ENCODE measurements at places on chromosomes 16 and 17.

GRCh38 chr17:5418858-5419355, 555 bp downstream of the NUP88 start:
- peak; percentile 13 for DNase-seq

GRCh38 chr17:28313841-28314240, 5.2 kb upstream of the TMEM97 start:
- DNase-seq = no peak

- no peak for DNase-seq
Measured at GRCh38 chr16:81519301-81520150, 74.9 kb downstream of the CMIP start.

DNA sequence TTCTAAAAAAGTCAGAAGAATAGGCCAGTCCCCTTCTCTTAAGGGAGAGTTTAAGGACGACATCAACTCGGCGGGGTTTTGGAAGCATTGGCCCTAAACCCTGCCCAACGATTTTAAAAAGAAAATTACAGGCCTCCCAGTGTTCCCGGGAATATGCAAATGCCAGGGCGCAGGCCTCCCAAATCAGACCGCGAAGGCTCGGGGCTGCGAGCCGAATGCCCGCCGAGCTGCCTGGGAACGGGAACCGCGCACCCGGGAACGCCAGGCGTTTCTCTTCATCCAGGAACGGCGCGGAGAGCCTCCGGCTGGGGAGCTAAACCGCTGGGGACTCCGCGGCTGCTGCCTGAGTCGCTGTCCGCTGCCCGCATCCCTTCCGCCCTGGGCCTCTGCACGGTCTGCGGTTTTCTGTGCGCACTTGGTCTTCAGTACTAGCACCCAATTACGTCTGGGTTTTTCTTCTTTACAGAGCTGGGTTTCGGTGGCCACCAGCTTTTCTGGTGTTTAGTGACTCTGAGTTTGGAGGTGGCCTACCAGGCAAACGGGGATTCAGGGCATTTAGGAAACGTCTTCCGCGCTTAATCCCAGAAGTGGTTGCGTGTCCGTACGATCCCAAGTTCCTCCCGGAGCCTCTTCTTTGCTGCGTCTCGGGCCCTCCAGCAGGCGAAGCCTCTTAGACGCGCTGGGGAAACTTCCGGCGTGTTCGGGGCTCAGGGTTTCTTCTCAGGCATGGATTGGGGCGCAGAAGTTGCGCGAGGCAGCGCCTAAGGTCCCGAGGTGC, 5.7 kb downstream of the IRX5 start:
- no peak for DNase-seq

- no peak for DNase-seq
Measured at GRCh38 chr17:77373299-77374169, 232.8 kb downstream of the SEC14L1 start.

GRCh38 chr17:20992987-20993862, 49.6 kb downstream of the USP22 start:
- DNase-seq = peak; percentile 87

DNA sequence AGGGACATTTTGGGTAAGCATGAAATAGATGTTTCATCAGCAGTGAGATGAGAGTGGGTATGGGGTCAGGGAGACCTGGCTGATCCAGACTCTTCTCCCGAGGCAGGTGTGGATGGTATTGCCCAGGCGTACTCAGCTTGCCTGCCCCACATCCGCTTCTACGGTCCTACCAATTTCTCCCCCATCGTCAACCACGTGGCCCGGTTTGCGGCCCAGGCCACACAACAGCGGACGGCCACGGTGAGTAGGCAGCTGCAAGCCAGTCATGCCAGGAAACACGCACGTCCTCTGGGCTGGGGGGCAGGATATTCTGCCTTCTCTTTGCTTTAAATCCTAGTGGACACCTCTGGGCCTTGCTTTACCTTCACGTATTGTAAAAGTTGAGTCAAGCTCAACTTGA, 44.7 kb downstream of the CPNE2 start:
- no peak for DNase-seq

DNA sequence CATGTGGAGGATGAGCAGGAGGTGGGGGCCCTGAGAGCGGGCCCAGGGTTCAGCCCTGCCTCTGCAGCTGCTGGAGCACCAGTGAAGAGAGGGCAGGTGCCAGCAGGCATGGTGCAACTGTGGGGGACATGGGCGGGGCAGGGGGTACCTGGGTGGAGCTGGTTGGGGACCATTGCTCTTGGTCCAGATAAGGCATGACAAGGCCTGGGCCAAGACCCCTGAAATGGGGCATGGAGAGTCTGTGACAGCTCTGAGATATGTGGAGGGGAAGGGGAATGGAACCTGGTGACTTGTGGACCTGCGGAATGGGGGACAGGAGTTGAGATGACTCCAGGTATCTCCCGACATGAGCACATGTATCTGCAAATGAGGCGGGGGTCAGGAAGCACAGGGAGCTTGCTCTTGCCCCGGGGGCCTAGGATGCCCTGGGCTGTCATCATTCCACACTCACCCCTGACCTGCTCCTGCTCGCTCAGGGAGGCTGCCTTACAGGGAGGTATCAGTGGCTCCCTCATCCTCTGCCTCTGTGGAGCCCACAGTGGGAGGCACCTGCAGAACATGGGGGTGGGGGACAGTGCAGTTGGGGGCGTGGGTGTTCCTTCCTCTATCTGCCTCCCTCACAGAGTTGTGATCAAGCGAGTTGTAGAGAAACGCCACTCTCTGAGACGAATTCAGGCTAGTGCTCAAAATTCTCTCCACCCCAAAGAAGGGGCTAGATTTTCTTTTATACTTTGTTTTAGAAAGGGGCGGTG, 40.2 kb downstream of the TMEM235 start:
- no peak for DNase-seq

- DNase-seq = no peak
Measured at GRCh38 chr16:17591655-17592405, 121.1 kb upstream of the XYLT1 start.

GRCh38 chr17:74041869-74042640, 161.4 kb upstream of the RPL38 start:
- DNase-seq = no peak

DNA sequence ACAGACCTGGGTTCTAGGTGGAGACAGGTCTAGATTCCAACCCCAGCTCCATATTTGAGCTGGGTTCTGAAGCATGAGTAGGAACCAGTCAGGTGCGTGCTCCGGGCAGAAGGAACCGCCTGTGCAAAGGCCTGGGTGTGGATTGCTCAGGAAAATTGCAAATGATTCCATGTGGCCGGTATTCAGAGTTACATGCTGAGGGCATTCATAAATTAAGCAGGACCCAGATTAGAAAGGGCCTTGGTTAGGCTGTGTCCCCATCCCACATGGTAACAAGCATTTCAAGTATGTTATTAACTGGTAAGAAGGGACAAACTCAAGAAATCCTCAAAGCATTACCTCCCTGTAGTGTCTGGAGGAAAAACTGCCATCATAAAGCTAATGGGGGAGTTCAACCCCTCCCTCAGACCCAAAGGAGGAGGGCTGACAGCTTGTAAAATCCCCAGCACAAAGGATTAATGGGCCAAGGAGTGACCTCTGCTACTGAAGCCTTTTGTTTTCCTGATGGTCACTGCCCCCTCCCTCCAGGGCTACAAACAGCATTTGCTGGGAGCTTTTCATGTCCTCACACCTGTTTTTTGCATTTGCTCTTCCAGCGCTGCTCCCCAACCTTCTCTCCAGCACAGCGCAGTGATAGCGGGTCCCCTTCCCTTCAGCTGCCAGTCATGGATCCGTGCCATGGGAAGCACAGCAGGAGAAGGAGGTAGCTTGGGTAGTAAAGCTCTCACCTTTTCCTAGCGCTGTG, 218.0 kb downstream of the C16orf95 start:
- DNase-seq = no peak

DNA sequence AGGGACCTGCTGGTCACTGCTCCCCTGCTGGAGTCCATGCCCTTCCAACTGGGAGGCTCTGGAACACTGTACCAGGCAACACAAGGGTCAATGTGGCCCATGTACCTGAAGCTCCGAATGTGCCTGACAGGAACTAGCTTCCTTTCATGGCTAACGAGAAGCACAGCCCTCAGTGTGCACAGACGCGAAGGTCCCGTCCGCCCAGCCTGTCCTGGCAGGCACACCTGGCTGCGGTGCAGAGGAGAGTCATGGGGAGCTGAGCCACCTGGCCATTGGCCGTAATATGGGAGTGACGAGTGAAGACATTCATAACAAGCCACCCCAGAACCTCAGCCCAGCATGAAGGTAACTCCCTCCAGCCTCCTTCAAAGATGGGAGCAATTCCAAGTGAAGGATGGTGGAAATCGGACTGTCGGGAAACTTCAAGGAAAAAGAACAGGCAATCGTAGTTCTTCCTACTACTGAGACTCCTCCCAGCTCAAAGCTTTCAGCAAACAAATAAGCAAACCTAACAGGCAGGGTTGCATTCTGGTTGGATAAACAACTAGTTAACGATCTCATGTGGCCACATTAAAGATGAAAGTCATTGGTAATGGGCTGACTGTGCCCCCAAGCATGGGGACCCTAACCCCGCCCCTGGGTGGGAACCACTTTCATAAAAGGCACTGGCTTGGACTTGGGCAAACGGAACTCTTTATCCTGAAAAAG, 13.2 kb downstream of the TMEM11 start:
- no peak for DNase-seq

- peak; percentile 6 for DNase-seq
Measured at GRCh38 chr16:84340325-84341040, 27.9 kb upstream of the ATP2C2 start.

GRCh38 chr16:83994087-83994486, 26.0 kb downstream of the NECAB2 start:
- DNase-seq = no peak

DNA sequence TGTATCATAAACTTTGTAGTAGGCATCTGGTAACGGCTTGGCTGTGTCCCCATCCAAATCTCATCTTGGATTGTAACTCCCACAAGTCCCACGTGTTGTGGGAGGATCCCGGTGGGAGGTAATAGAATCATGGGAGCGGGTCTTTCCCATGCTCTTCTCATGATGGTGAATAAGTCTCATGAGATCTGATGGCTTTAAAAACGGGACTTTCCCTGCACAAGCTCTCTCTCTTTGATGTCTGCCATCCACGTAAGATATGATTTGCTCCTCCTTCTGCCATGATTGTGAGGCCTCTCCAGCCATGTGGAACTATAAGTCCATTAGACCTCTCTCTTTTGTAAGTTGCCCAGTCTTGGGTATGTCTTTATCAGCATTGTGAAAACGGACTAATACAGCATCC, 248.7 kb downstream of the SNX29 start:
- no peak for DNase-seq

GRCh38 chr17:63716426-63716825, 16.5 kb upstream of the LIMD2 start:
- DNase-seq = no peak

- DNase-seq = no peak
Measured at GRCh38 chr16:13767215-13767614, 152.7 kb upstream of the ERCC4 start.

DNA sequence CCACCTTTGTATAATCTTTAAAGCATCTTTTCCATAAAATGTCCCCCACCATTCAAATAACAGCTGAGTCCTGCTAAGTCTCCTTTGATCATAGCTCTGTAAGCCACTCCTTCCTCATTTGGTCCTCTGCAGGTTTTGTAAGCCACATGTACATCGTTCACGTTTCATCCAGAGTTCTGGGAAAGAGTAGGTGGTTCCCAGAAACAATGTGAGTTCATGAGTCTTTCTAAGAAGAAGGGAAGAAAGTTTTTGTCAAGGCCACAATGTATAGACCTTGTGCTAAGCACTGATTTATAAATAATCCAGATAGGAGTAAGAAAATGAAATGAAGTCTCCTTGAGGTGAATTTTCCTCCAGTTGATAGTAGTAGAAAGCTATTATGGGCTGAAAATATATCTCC, 8.7 kb upstream of the ANKS4B start:
- DNase-seq = no peak

DNA sequence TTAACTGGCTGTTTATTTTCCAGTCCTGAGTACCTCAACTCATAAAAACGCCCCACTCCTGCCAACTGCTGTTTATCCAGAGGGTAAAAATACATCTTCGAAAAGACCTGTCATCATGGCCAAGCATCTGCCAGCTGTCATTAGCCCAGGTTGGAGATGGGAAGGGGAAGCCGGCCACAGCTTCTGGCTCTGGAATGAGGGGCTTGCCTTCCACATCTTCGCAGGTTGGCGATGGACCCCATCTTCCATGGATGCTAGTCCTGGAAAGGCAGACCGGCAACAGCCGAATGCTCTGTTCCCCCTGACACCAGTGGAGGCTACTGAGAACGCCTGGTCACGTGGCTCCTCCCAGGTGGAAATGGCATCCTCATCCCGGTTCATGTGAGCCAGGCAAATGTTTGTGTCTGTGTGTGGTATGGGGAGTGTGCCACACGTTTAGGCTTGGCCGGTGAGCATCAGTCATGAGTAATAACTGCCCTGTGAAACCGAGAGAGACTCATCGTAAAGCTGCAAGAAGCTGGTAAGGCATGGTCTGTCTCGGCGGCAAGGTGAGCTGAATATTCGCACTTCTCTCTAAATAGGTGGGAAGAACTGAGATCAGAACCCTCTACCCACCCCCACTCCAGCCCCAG, 420 bp upstream of the KRTAP17-1 start:
- no peak for DNase-seq

- DNase-seq = no peak
Measured at GRCh38 chr16:75535901-75536300, at the start of gene CHST5. CHST5 (minus strand) TSS chr16:75536108; CDS start chr16:75530384, 5,724 bp downstream.

DNA sequence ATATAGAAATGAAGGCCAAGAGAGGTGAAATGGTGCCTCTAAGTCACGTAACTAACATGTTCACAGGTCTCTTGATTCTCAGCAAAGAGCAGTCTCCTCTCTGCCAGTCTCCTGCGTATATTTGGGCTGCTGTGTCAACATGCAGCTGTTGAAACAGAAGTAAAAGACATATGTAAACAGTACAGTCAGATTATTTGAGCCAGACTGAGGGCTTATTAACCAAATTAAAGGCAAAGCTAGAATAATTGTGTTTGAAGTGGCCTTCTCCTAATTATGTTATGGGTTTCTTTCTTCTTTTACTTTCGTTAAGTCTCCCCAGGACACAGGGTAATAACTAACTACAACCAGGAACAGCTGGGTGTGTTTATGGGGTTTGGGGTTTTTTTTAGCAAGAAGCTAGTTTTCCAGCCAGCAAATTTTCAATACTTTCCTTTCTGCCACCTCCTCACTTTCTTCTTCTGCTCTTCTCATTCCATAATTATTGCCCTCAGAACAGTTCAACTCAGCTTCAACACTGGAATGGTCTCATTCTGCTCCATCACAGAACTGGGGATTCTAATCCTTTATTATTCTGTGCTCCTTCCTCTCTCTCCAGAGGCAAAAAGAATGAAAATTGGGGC, 18.4 kb downstream of the G6PC1 start:
- no peak for DNase-seq
